ENCODE measurements at places on chromosomes 3 and 15.

- no peak for DNase-seq
Observed at GRCh38 chr3:102329066-102329465, 105.7 kb upstream of the ZPLD1 start.

GRCh38 chr3:9501226-9501625 is 52.4 kb downstream of the LHFPL4 start:
- no peak for DNase-seq

GRCh38 chr15:98800437-98801233 is 152.3 kb downstream of the IGF1R start:
- DNase-seq, result no peak

GRCh38 chr15:70717237-70717793 is 46.0 kb downstream of the UACA start:
- no peak for DNase-seq

All from GM12892 (cell line).